ENCODE measurements at places on chromosomes 2 and 18.
A peak's percentile ranks its signal among the peaks of the same experiment; 100 is the strongest.

DNA sequence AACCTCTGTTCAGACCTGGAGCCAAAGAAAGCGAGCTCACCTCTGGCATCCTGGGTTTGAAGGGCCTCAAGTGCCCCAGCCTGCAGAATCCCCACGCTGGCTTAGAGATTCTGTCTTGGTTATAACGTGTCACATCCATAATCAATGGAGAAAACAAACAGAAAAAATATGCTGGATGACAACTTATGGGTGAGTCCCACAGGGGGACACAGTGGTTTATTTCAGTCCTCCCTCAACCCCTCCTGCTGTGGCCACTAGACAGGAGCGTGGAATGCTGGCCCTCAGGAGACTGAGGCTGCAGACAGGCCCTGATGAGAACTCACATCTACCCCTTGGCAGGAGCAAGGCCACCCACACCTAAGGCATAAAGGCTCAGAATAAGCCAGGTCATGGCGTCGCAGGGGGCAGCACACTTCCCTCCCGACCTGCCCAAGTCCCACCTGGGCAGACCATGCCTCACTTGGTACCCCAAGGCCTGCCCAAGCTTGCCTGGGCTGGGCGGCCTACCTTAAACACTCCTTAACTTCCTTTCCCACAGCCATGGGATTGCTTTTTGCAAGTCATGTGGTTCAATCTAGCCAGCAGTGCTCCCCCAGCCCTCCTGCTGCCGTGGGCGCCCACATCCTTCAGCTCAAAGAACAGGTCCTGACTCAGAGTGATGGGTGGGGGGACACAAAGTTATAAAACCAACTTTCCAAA lies 19.9 kb downstream of the COX7A2L start:
- no peak for DNase-seq

GRCh38 chr2:152126664-152127063 lies 27.8 kb upstream of the CACNB4 start:
- no peak for DNase-seq

- no peak for DNase-seq
These were observed 4.3 kb downstream of the AAK1 start for GRCh38 chr2:69639266-69639665.

- no peak for DNase-seq
These were observed 168.7 kb upstream of the SKOR2 start for GRCh38 chr18:47420130-47420529.

DNA sequence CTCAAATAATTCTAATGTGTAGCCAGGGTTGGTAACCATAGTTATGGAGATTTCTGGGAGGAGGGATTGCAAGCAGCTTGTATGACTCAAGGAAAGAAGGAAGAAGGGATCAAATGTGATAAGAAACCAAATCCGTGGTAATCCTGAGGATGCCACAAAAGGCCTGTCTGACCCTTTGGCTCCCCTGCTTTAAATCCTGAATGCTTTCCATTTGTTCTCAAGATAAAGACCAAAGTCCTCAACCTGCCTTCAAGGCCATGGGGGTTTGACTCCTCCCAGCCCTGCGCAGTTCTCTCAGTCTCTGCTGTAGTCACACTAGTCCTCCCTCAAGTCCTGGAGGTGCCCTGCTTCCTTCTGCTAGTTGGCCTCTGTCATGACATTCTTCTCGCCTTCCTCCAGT lies 74.0 kb downstream of the SUMO1 start:
- DNase-seq, result no peak

DNA sequence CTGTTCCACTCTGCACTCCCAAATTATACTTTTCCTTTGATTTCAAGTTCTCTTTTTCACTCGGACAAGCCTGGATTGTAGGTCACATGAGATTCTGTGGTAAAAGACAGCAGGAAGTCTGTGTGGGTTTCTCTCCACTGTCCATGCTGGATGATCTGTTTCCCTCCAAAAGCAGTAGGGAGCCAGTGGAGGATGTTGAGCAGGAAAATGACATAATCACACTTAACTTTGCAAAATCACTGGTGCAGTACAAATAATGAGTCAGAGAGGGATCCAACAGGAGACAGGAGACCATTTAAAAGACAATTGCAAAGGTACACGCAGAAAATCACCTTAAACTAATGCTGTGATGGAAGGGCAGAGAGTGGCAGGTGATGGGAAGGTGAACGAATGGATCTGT lies 301.3 kb downstream of the ZNF407 start:
- peak; percentile 95 for DNase-seq

DNA sequence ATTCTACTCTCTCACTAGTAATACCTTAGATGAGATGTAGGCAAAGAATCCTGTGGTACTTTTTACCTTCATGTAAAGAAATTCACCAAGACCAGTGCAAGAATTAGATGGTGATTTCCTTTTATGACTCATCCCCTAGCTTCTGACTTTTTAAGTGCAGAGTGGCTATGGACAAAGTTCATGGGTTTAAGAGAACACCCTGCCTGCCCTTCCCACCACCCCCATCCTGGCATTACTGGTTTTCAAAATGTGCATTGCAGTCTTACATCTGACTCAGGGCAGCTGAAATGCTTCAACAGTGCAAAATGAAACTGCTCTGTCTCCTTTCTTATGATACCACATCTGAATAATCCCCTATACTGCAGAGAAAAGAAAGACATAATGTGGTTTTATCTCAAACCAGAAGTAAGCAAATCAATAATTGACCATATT lies 22.6 kb downstream of the MAIP1 start:
- DNase-seq, result no peak

GRCh38 chr2:203790134-203790852 lies 77.3 kb upstream of the CTLA4 start:
- no peak for DNase-seq

- DNase-seq, result peak; percentile 4
These were observed 63.3 kb upstream of the ZNF804A start for GRCh38 chr2:184534986-184535385.

- no peak for DNase-seq
These were observed 40.6 kb downstream of the FASTKD2 start for GRCh38 chr2:206805887-206806607.

DNA sequence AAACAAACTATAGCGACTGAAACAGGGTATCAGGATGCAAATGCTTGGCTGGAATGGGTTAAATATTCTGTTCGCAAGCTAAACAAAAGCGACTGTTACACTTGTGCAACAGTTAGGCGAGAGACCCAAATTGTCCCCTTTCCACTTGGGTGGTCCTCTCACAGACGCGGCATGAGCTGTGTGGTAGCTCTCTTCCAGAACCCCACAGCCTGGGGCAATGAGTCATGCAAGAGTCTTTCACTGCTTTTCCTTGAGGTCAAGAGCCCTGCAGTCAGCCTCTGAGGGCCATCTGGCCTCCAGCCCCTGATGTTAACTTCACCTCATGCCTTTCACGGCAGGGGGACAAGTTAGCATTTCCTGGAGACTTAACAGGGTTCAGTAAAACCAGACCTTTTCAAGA lies 25.7 kb downstream of the SULT1C4 start:
- DNase-seq, result no peak

GRCh38 chr2:147568109-147568508 lies 276.7 kb upstream of the ACVR2A start:
- DNase-seq, result no peak

- DNase-seq, result no peak
These were observed 561.1 kb downstream of the CNTNAP5 start for GRCh38 chr2:124586210-124586609.

GRCh38 chr2:24926602-24927252 lies 6.7 kb upstream of the ADCY3 start:
- DNase-seq, result no peak

DNA sequence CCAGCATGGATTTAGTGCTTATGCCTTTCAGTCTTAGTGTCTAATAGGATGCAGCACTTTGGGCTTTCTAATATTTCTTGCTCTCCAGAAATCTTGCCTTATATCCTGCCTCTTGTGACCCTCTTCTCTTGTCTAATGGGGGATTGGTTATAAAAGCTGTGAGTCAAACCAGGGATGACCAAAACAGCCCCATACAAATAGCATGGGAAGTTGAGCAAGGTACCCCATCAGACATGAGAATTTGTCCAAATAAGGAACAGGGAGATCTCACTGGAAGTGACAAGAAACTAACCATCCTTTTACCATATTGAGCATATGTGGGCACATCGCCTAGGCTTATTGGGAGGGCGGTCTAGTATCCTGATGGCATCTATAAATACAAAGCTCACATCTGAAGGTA lies 78.8 kb upstream of the BZW1 start:
- no peak for DNase-seq

DNA sequence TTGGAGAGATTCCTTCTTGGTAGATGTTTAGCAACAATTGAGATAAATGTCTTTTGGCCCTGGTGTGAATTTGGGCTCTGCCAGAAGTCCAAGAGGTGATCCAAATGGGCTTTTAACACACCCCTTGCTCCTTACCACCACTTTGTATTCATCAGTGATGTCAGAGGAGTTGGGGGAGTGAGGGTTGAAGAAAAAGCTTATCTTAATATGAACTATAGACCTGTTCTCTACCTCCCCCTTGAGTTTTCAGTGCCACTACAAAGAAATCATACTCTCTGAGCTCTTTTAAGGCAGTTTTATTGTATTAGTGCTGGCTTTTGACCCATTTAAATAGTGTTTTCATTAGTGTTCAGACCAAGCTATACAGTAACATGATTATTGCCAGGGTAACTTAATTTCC lies 229.1 kb downstream of the PHLPP1 start:
- no peak for DNase-seq

Measured in NCI-H2081 (cell line).